ENCODE measurements at places on chromosomes 5 and 9. TPM values are rescaled to one million over a fixed set of nuclear protein-coding genes. Genes with fewer than 3 reads are reported as not detected.

- no peak for DNase-seq
These were observed 29.3 kb upstream of the CAMK4 start for GRCh38 chr5:111194925-111195324.

- DNase-seq: peak; percentile 66
These were observed 7.3 kb upstream of the GRHPR start for GRCh38 chr9:37415011-37415719.

GRCh38 chr9:128145536-128145935 is 3.7 kb upstream of the LCN2 start:
- no peak for DNase-seq

DNA sequence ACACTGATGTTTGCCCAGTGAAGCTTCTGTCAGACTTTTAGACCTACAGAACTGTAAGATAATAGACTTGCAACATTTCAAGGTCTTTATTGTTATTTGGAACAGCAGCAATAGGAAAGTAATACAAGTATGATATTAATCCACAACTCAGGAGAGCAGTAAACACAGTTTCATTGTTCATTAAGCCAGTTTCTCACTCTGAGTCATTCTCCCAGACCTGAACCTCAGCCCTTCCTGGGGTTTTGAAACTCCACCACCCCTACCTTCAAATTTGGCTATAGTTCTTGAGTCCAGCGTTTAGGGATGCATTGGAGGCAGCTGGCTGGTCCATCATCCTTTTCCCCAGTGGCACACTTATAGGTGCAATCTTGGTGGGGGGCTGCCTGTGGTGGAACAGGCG is 203.2 kb downstream of the RAB3C start:
- DNase-seq: no peak

Gene C9orf50
- not detected for polyA plus RNA-seq

Gene OTP
- polyA plus RNA-seq: not detected

GRCh38 chr5:122702524-122702875 is 72.4 kb upstream of the SNX2 start:
- DNase-seq: no peak

DNA sequence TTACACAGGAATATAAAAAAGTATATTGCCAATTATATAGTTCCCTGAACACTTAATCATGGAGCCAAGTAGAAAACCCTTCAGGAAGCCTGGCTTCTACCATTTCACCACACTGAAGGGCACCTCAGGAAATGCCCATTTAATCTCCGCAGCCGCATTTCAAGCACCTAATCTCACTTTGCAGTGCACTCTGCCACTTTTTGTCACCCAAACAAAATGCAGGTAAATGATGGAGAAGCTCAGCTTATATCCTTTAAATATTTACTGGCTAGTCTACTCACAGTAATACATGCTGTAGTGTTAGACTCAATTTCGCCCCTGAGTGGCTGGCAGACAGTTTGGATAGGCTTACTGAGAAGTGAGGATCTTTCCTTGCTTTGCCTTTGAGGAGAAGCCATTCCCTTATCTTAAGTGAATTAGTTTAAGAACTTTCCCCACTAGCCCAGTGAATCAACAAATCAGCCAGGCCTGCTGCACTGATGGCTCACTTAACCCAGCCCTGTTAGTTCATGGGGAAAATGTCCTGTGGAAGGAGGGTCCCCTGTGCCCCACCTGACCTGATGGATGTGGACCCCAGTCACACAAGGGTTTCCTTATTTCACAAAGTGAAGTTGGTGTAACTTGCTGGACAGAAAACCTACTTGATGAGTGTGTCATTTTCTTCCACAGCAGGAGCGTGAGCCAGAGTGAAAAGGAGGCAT is 209.7 kb downstream of the CAAP1 start:
- DNase-seq: no peak

DNA sequence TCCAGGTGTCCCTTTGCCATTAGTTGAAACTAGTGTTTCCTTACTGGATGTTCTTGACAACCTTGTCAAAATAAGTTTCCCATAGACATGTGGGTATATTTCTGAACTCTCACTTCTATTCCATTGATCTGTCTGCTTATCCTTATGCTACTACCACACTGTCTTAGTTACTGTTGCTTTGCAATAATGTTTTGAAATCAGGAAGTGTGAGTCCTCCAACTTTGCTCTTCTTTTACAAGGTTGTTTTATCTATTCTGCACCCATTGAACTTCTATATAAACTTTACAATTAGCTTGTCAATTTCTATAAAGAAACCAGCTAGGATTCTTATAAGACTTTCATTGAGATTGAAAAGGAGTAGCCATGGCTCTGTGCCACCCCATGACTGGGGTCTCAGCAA is 24.3 kb downstream of the CD14 start:
- no peak for DNase-seq

- DNase-seq: no peak
These were observed 229.4 kb downstream of the CDK5RAP2 start for GRCh38 chr9:120350596-120350995.

DNA sequence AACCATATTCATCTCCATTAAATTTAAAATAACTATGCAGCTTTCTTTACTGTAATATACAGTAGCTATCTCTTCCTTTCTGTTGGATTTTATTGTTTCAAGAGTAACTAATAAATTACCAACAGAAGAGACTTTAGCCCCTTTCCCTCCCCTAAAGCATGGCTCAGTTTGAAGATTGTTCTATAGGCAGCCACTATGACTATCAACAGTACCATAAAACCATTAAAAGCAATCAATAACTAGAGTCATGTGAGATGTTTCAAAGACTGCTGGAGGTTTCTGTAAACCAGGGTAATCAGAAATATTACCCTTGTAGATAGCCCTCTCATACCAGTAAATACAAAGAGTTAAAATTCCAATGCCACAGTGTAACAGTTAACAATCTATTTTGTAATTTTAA is 73.0 kb downstream of the TMEM161B start:
- DNase-seq: no peak

Gene SLC1A1
- polyA plus RNA-seq: not detected

GRCh38 chr9:111036429-111036789 is 1.9 kb downstream of the LPAR1 start:
- peak; percentile 70 for DNase-seq

- DNase-seq: no peak
These were observed 4.2 kb upstream of the NRARP start for GRCh38 chr9:137306066-137306849.

- no peak for DNase-seq
These were observed 85.5 kb downstream of the DCP2 start for GRCh38 chr5:113061846-113062780.

- DNase-seq: no peak
These were observed 36.4 kb downstream of the GLT6D1 start for GRCh38 chr9:135602789-135603481.

- DNase-seq: peak; percentile 66
These were observed 512.9 kb upstream of the KLF4 start for GRCh38 chr9:108002371-108002956.

DNA sequence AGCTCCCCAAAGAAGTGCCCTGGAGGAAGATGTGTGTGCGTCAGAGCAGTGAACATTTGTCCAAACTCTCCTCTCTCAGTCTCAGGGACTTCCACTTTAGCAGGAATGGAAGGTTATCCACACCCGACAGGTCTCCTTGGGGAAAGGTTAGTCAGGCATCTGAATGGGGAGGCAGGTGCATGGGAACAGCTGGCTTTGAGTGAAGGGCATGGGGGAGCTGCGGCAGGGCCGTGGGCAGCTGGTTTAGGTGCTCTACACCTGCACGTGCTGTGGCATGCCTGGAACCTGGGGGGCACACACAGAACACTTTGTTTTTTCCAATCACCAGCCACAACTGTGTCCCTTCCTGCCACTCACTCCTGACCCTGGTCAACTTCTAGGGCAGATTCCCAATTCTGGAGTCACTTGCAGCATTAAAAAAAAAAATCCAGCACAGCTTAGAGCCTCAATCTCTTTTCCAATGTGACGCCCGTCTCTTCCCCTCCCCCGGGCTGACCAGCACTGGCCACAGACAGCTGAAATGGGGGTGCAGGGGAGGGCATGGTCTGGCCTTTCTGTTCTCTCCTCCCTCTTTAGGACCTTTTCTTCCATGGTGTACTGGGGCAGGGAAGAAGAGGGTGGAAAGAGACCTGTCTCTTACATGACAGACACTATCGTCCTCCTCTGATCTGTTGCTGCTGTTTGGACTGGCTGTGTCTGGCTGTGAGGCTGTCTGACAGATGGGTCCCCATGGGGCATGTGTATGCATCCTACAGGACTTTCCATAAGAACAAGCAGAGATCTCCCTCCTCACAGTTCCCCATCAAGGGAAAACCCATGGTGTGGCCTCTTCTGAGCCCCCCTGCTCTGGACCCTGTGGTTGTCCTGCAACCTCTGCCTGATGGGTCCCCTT is 9.5 kb upstream of the IL3 start:
- DNase-seq: no peak

Gene LECT2
- 0.19 TPM for polyA plus RNA-seq

DNA sequence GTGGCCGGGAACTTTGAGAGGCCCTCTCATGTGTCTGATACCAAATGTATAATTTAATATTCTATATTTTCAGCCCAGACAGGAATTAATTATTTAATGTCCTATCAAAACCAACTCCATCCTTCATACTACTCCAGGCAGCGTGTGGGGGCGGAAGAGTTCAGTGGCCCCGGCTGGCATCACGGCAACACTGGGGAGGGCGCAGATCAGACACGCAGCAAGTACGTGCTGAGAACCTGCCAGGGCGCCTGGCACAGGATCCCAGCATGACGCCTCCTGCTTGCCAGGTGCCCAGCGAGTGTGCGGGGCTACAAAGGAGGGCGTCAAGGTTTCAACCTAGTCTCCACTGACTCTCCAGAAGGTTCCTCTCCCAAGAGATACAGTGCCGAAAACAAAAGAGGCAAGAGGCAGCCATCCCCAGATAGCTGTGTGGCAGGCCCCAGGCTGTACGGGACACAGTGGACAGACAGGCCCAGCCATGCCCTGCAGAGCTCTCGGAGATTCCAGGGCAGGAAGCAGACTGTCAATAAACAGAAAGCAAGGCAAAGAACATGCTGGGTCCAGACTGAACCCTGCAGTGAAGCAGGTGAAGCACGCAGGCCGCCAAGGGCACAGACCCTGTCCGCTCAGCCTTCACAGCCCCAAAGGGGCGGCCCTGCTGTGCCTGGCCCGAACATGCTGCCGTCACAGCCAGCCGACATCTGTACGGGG is 110.3 kb downstream of the VAV2 start:
- no peak for DNase-seq

DNA sequence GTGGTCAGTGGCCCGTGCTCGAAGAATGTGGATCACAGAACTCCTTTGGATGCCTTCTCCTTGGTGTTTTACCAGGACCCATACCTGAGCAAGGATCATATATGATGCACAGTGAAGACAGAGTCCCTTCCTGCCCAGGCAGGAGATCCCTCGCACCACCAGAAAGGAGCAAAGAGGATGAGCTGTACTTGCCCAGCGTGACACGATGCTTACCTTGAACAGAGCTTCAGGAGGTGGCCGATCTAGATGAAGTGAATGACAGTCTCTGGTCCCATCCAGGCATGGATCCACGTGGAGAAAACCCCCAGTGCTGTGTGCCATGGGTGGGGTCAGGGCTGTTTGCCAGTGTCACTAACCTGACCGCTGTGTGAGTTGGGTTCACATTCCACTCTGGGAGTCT is 455.4 kb downstream of the GADD45G start:
- no peak for DNase-seq

DNA sequence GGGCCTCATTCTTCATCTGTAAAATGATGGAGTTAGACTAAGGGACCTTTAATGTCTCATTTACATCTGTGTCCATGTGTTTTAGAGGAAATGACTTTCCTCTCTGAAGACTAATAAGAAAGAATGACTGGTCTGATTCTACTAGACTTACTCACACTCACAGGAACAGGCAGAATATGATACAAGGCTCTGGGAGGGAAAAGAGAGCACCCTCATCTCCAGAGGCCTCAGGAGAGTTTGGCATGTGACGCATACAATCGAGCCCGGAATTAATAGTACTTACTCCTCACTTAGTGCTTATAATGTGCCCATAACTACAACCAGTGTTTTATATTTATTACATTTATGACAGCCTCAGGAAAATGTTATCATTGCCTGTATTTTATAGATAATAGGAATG is 608.7 kb downstream of the KCTD16 start:
- no peak for DNase-seq

Gene COL15A1
- 158 TPM for polyA plus RNA-seq

GRCh38 chr9:10009401-10009800 is 603.4 kb downstream of the PTPRD start:
- DNase-seq: no peak

Gene HSDL2
- 81.0 TPM for polyA plus RNA-seq

DNA sequence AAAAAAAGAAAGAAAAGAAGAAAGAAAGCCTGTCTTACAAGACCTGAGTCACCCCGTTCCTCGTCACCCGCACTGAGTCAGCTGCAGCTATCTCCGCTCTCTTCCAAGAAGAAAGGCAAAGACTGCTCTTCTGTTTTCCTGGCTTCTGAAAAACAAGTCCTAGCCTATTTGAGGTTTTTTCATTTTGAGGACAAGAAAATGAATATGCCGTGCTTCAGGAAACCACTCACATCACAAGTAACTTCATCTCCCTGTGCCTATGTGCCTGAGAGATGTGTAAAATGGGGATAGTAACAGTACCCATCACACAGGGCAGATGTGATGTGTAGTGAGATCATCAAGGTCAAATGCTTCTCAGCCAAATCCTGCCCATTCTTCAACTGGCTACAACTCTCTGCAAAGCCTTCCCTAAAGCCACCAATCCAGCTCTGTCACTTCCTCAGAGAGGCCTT is 78.4 kb downstream of the GLDC start:
- DNase-seq: no peak

DNA sequence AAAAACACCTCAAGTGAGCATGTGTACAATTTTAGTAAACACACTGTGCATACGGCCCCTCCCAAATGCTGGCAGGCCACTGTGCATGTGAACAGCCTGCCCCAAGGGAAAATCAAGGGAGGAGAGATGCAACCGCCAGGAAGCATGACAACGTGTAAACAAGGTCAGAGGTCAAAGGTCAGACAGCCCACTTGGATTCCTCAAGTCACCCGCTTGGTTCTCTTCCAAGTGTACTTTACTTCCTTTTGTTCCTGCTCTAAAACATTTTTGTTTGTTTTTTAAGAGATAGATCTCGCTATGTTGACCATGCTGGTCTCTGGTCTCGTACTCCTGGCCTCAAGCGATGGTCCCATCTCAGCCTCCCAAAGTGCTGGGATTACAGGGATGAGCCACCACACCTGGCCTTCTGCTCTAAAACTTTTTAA is 126.7 kb upstream of the SHB start:
- DNase-seq: no peak

GRCh38 chr9:110451726-110452125 is 114.1 kb upstream of the TXNDC8 start:
- peak; percentile 48 for DNase-seq

GRCh38 chr5:6029811-6030271 is 348.5 kb downstream of the MED10 start:
- no peak for DNase-seq

Gene RNF224
- polyA plus RNA-seq: 0.94 TPM

- no peak for DNase-seq
These were observed 3.5 kb downstream of the EEIG1 start for GRCh38 chr9:127977009-127977883.

- no peak for DNase-seq
These were observed 26.7 kb upstream of the RICTOR start for GRCh38 chr5:39100851-39101396.

- no peak for DNase-seq
These were observed 5.0 kb upstream of the RNF44 start for GRCh38 chr5:176542135-176542595.

All from muscle of arm (tissue), 14 donors.